Naive thymus-derived CD8-positive, alpha-beta T cell (primary cell): ENCODE measurements at places on chromosomes 7 and 10. TPM values are rescaled to one million over a fixed set of nuclear protein-coding genes. Genes with fewer than 3 reads are reported as not detected.

UNCX gene
- not detected for total RNA-seq

AKR1C4 gene
- total RNA-seq: not detected

VDAC2 gene
- 93.7 TPM for total RNA-seq

PTF1A gene
- total RNA-seq: not detected

SLC26A4 gene
- 0.08 TPM for total RNA-seq

MEIG1 gene
- total RNA-seq: not detected

SEMA3E gene
- total RNA-seq: not detected

KIF11 gene
- total RNA-seq: 0.55 TPM

CYP3A4 gene
- not detected for total RNA-seq

PNLIPRP1 gene
- total RNA-seq: not detected

PSMG3 gene
- total RNA-seq: 26.1 TPM

GNAT3 gene
- total RNA-seq: not detected

ARL3 gene
- total RNA-seq: 3.8 TPM

DNA sequence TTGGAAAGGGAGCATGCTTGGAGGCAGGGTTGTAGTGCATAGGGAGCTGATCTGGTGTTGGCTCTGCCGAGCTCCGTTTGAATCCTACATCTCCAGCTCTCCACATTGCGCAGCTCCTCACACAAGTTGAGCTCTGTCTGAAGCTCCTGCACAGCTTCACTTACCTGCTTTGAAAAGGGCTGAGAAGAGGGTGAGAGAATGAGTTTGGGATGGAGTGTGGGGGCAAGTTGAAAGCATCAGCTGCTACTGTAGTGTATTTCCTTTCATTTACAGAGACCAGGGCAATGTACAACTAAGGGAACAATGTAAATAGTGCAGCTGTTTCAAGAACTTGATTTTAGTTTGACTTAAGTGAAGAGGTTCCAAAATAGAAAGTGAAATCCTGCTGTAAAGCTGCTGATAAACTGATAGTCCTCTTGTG is 88.5 kb downstream of the VTI1A start:
- no peak for DNase-seq

DNA sequence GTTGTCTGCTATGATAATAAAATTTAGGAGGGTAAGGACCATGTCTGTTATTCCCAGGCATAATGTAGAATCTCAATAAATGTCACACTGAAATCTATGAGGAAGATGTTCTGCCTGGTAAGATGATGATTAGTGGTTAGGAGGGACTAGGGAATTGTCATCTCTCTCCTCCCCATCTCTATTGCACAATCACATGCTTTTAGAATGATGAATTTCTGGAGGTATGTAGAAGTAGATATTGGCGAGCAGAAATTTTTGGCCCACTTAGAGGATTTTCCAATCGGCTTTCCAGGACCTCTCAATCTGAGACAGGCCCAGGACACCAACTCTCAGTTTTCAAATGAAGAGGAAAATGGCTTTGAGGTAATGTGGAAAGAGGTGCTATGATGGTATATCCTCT is 2.0 kb upstream of the PITX3 start:
- no peak for DNase-seq

GRCh38 chr7:107889992-107890391 is 991 bp upstream of the DLD start:
- DNase-seq: no peak

DNA sequence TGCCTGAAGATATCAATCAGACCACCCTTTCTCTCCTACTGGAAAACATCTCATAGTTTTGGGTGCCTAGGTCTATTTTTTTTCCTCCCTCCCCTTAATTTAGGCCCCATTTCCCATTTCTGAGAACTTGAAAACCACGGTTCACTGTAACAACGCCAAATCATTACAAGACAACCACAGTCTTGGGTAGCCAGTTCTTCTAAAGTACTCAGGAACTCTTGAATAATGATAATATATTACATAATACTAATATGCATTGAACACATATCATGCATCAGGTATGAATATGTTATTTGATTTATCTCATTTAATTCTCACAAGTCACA is 185.1 kb upstream of the ADO start:
- no peak for DNase-seq

DNA sequence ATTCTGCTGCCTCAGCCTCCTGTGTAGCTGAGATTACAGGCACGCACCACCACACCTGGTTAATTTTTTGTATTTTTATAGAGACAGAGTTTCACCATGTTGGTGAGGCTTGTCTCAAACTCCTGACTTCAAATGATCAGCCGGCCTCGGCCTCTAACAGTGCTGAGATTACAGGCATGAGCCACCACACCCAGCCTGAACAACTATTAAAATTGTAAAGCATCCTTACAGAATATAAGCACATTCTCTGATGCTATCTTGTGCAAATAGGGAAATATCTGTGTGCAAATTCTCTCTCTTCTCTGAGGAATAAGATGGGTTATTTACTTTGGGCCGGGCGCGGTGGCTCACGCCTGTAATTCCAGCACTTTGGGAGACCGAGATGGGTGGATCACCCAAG is 12.5 kb downstream of the NUDCD3 start:
- DNase-seq: no peak

DNA sequence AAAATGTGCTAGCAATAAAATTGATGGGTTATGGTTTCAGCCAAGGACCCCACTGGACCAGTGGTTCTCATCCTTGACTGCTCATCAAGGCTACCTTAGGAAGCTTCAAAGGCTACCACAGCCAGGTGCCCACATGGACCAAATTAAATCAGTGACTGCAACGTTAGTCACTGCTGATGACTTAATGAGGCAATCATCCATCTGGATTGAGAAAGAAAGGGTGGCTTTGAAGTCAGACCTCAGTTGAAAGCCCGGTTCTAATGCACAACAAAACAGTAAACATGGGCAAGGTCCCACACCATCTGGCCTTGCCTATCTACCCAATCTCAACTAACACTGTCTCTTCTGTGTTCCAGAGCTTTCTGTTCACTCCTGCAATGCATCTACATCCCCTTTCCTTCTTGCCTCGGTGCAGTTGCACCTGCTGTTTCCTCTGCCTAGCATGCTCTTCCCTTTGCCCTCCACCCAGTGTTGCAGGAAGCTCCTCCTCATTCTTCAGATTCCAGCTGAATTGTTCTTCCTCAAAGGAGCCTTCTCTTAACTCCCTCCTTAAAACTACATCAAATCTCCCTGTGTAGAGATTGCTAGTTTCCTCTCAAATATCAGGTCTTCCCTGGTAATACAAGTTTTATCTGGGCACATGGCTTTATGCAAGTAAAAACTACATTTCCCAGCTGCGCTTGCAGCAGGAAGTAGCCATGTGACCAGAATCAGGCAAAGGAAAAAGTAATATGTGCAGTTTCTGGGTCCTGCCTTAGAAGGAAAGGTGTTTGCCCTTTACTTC is 10.3 kb upstream of the KCNK18 start:
- no peak for DNase-seq

DNA sequence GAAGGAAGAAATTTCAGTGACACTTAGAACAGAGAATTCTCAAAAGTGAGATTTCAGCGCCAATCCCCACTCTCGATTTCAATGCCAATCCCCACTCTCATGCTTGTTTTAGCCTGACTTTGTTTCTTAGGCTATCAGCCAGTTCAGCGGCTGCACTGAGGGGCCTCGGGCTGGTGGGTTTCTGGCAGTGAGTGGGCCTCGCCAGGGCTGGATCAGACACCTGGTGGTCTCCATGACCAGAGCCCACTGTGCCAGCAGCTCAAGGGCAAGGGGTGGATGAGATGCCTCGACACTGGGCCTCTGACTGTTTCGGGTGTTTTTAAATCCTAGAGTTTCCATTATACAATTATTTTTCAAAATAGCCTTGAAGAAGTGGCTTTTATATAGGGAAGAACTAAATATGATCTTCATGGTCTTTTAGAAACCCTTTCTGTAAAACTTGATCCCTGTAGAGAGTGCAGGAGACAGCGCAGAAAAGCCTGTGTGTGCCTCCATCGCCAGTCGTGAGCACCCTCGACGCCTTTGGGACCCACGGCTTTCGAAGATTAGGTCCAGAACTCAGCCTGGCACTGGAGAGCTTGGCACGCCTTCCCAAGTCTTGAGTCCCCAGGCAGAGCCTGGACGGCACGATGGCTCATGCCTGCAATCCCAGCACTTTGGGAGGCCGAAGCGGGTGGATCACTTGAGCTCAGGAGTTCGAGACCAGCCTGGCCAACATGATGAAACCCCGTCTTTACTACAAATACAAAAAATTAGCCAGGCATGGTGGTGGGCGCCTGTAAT is 76.2 kb downstream of the INPP5A start:
- no peak for DNase-seq

- no peak for DNase-seq
Measured at GRCh38 chr10:105210546-105210945, 569.5 kb downstream of the SORCS3 start.

GRCh38 chr10:128186959-128187787 is 61.0 kb upstream of the MKI67 start:
- DNase-seq: no peak

- no peak for DNase-seq
Measured at GRCh38 chr7:13551503-13551902, 438.0 kb downstream of the ETV1 start.

DNA sequence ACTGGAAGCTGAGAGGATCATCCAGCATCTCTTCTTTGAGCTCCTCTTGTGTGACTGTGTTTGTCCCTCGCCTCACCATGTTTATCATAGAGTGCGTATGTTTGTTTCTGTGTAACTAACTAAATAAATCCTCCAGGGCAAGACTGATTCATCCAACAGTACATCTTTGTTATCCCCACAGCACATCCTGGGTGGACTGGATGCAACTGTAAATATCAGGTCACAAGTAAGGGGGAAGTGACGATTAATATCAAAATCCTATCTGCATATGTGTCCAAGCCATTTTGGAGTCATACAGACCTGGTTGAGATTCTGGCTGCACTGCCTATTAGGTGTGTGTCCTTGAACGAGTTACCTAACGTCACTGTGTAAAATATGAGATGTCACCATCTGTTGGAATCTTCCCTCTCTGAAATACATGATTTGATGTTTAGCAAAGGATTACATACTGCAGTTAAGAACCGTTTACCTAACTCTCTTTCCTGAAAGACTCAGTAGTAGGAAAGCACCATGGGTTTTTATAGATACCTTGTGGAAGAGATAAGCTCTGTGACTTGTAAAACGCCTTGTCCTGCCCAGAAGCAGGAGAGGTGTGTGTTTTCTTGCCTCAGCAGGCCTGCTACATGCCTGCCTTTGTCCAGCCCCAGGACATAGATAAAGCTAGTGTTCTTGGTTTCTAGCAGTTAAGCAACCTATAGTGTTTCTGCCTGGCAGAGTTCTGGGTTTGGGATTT is 25.8 kb downstream of the WBP1L start:
- DNase-seq: no peak

GRCh38 chr7:98555403-98555802 is 61.7 kb upstream of the NPTX2 start:
- no peak for DNase-seq

GRCh38 chr7:2567679-2568278 is 9.0 kb downstream of the IQCE start:
- DNase-seq: no peak

DNA sequence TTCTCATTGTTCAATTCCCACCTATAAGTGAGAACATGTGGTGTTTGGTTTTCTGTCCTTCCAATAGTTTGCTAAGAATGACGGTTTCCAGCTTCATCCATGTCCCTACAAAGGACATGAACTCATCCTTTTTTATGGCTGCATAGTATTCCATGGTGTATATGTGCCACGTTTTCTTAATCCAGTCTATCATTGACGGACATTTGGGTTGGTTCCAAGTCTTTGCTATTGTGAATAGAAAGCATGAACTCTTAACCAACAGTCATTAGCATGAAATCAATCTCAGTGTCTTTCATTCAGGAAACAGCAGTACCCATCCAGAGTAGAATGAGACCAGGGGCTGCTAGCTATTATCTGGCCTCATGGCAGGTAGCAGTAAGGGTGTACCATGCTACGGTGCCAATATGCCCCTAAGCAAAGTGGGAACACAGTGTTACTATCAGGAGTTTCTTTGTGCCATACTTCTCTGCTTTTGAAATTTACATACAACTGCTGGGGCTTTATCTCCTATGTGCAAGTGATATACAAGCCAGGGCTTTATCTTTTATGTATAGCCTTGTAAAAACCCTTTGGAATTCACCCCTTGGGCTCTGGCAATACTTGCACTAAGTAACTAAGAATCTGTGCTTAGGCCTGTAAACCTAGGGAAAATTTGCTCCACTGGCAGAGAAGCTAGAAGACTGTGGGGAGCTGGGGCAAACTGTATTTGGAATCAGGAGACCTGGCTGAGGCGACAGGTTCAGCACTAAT is 5.4 kb downstream of the PON2 start:
- DNase-seq: no peak

GRCh38 chr10:132972986-132973902 is 30.9 kb upstream of the CFAP46 start:
- DNase-seq: no peak

GRCh38 chr7:10181996-10182395 is 791.7 kb upstream of the PHF14 start:
- DNase-seq: no peak

DNA sequence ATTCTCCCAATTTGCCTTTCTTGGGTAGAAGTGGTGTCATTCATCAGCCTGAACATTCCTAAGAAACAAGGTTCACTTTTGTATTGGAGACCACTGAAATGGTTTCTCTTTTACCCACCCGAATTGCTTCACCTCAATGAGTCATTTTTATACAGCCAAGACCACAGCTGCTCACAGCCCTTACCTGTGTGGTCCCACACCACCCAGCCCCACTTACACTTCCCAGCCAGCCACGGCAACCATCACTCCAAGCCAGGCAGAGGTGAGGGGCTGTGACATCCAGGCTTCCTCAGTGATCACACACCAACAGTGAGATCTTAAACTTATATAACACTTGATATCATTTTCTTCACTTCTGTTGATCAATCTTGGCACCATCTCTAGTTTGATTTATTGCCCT is 20.7 kb downstream of the OR13A1 start:
- no peak for DNase-seq

DNA sequence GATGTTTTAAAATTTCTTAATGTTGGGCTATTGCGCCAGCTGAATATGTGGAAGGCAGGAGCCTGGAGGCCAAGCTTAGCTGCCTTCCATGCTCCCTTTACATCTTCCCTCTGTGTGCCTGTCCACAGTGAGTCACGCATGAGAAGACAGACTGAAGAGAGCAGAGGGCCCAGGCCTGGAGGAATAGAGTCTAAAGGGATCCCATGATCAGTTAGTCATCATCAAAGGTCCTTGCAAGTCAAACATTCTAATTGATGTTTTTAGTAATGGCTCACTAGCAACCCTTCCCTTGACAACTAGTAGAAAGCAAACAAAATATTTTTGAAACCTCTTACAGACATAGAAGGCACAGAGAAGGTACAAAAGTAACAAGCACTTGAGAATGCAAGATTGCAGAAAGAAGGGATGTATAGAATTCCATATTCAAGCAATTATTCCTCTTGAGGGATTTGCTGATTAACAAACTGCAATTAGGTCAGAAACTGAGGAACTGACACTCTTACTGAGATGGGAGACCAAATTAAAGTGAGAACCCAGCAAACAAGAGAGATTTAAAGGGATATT is 30.7 kb upstream of the APBB1IP start:
- DNase-seq: no peak

- no peak for DNase-seq
Measured at GRCh38 chr10:109306698-109307097, 616.6 kb downstream of the XPNPEP1 start.

DNA sequence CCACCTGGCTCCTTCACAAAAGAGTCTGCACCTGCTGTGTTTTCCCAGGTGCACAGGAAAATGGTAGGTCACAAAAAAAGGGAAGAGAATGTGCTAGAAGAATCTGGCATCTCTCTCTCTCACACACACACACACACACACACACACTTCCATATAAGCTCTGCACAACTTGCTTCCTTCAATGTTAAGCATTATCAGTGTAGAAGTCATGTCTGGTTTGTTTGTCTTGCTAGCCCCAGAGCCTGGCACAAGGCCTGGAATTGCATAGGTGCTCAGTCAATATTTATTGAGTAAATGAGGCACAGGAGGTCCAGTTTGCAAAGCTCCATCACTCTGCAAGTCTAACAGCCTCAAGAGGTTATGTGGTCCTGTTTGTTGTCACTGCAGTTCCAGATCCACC is 867.3 kb upstream of the AUTS2 start:
- DNase-seq: no peak
